Stimulated activated CD8-positive, alpha-beta memory T cell treated with anti-CD3 and anti-CD28 coated beads, Interleukin-7, amount 100 ng/mL, for 1 hour (primary cell): ENCODE measurements at places on chromosomes 6 and 20.
A peak's percentile ranks its signal among the peaks of the same experiment; 100 is the strongest.

DNA sequence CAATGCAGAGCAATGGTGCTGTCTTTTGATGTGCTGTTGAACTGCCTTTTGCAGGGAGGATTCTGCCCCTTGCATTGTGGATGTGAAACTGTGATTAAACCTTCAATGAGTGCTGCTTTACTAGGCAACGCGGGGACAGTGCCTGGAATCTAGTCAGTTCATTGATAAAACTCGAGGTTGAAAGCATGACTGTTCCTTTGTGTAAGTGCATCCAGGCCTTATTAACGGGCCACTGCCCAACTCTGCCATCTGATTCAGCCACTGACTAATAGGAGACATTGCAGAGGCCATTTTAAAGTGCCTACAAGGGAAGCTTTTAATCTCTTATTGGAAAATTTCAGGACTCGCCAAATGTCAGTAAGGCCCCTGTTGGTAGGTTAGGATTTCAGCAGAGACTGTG lies 49.3 kb downstream of the SLC35F1 start:
- DNase-seq, result no peak

- DNase-seq, result peak; percentile 6
Measured at GRCh38 chr6:170516783-170517616, 36.1 kb downstream of the PSMB1 start.

DNA sequence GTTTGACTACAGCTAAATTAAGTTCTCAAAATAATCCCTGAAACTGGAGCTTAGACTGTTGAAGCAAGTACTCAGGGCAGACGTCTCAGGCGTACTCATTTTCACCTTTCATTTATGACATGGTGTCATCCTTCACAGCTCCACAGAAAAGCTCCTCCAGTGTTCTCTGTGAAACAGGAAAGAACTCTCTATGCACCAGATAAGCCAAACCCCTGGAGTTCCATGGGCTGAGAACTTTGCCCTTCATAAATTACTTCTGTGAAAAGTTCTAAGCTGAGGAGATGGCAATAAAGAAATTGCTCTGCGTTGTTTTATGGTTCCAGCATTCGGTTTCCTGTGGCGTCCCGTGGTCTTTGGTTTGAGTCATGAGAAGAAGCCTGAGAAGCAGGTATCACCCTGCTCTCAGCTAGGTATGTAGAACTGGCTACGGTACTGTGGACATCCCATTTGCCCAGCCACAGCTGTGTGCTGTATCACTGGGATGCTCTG lies 20.2 kb upstream of the RREB1 start:
- no peak for DNase-seq

DNA sequence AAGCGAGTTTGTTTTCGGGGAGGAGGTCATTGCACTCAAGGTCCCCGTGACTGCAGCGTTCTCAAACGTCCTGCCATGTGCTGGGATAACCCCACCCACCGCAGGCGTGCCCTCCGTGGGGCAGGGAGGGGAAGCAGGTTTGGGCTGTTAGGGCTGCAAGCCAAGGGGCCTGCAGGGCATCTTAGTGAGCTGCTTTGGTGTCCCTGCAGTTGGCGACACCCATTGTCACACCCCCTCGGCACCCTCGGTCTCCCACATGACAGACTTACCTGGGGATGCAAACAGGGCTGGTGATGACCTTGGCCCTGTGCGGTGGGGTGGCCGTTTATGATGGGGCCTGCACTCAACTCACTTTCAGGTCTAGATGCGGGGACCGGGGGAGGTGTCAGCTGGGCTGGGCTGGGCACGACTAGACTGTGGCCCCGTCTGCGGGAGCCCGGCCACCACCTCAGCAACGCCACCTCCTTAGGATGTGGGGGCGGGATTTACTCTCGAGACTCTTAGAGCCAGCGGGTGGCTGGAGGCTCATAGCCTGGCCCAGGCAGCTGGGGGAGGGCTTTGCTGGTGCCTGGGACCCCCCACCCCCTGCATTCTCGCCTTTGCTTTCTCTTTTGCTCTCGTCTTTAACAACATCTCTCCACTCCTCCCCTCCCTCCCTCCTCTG lies 6.5 kb upstream of the GATA5 start:
- no peak for DNase-seq

GRCh38 chr6:137266309-137266586 lies 47.1 kb upstream of the IFNGR1 start:
- no peak for DNase-seq

- no peak for DNase-seq
Measured at GRCh38 chr20:60491051-60491581, 532.9 kb downstream of the CDH26 start.

DNA sequence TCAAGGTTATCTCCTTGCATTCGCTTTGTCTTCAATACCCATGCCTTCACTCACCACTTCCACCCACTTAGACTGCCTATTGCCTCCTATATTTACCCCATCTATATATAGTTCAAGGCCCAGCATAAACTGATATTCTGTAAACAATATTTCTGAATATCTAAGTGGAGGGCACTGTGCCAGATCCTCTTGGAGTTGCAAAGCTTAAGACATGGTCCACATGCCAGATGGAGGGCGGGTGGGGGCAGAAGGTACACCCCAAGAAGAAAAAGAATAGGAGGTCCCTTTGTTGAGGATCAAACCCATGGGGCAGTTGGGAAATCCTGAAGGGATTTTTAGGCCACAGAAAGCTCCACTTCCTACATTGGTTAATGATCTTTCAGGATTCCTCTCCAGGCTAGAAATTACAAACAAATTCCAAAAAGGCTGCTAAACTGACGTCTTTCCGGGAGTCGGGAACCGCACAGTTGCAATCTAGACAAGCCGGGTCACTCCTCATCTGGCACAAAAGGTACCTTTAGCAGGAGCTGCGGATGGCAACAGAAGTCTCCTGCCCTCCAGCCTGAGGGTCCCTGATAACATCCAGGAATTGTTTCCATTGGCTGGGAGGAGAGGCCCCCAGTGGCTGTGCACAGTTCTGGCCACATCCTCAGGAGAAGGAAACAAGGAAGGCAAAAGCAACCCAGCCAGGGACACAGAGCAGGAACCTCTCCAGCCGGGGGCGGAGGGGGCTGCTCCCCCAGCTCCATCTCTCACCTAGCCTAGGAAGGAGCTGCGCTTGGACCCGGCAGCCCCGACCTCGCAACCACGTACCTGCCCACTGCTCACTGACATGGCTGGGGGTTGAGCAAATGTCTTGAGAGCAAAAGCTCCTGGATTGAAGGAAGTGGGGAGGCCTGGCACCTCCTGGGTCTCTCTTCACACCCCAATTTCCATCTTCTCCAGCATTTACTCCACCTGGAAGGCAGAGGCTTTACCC lies 5.9 kb upstream of the LPIN3 start:
- no peak for DNase-seq

GRCh38 chr6:91161246-91161645 lies 574.4 kb upstream of the MAP3K7 start:
- no peak for DNase-seq

GRCh38 chr6:161152907-161153662 lies 120.8 kb downstream of the AGPAT4 start:
- no peak for DNase-seq

- no peak for DNase-seq
Measured at GRCh38 chr6:38172739-38173410, 353.3 kb downstream of the ZFAND3 start.

GRCh38 chr6:147040121-147040910 lies 163.9 kb upstream of the STXBP5 start:
- DNase-seq, result no peak

GRCh38 chr6:111808493-111808892 lies 64.8 kb downstream of the FYN start:
- no peak for DNase-seq

DNA sequence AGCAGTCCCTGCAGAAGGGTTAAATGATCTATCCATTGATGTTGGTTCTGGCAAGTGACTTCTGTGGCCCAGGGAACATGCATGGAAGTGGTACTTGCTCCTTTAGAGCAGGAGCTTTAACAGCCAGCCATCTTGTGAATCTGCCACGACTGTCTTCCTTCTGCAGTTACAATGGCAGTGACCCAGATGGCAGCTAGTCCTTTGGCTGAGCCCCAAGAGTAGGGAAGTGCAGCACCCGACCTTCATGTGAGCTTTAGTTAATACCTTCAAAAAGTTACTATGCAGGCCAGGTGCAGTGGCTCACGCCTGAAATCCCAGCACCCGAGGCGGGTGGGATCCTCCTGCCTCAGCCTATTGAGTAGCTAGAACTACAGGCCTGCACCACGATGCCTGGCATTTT lies 66.4 kb downstream of the POPDC3 start:
- no peak for DNase-seq

- no peak for DNase-seq
Measured at GRCh38 chr20:63363981-63364561, 2.9 kb upstream of the CHRNA4 start.

GRCh38 chr6:167968091-167968490 lies 29.4 kb upstream of the KIF25 start:
- no peak for DNase-seq

DNA sequence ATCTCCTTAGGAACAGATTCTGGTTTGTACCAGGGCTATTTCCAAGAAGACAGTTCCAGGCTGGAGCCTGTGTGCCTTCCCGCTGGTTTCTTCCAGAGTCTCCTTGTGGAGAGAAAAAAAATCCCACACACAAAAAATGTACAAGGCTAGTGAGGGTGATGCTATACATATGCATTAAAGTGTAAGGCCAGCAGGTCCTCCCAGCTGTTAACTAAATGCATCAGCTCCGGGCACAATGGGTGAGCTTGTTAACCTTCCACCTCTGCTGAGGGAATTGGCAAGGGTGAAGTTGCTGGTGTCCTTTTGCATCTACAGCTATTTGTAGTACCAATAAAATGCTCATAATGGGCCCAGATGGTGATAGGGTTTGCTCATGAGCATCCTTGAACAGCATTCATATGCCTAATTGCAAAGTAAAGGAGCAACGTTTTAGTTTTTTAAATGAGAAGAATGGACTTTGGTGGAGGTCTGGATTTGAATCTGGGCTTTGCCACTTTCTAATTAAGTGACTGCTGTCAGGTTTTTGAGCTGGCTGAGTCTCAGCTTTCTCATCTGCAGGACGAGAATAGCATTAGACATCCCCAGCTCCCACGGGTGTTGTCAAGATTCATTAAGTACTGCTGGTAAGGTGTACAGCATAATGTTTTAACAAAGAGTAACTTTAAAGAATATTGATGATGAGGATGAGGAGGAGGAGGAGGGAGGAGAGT lies 361.8 kb downstream of the QKI start:
- DNase-seq, result no peak

GRCh38 chr20:39282619-39283092 lies 320.5 kb downstream of the DHX35 start:
- DNase-seq, result no peak

DNA sequence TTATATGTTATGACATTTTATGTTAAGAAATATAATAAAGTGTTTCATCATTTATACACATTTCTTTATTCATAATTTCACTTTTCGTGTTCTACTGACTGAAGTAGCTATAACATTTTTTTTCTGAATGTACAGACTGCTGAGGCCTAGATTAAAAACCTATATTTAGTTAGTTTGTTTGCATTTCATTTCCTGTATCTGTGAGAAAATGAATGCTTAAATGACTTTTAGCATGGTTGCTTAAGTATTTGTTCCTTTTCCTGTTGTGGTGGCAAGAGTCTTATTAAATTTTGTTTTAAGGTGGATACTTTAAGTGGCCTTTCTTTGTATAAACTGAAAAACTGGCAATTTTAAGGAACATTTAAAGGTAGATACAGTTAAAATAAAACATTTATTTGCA lies 779.7 kb upstream of the MAN1A1 start:
- no peak for DNase-seq

GRCh38 chr6:149213829-149214228 lies 103.7 kb upstream of the TAB2 start:
- no peak for DNase-seq

DNA sequence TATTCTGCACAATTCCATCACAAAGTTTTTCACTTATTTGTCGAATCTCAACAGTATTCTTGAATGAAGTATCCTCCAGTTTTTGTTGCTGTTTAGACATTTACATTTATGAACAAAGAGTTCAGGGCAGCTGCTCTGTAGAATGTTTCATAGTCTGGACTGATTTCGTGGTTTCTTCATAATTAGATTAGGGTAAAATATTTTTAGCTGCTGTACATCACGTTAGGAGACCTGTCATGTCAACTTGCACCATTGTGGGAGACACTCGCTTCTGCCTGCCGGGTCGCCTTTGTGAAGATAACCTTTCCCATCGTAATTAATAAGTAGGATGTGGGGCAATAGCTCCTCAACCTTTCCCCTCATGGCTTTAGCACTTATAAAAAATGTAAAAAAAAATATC lies 27.5 kb upstream of the RPS6KA2 start:
- no peak for DNase-seq

- DNase-seq, result no peak
Measured at GRCh38 chr6:138226700-138227315, 8.5 kb upstream of the PBOV1 start.

DNA sequence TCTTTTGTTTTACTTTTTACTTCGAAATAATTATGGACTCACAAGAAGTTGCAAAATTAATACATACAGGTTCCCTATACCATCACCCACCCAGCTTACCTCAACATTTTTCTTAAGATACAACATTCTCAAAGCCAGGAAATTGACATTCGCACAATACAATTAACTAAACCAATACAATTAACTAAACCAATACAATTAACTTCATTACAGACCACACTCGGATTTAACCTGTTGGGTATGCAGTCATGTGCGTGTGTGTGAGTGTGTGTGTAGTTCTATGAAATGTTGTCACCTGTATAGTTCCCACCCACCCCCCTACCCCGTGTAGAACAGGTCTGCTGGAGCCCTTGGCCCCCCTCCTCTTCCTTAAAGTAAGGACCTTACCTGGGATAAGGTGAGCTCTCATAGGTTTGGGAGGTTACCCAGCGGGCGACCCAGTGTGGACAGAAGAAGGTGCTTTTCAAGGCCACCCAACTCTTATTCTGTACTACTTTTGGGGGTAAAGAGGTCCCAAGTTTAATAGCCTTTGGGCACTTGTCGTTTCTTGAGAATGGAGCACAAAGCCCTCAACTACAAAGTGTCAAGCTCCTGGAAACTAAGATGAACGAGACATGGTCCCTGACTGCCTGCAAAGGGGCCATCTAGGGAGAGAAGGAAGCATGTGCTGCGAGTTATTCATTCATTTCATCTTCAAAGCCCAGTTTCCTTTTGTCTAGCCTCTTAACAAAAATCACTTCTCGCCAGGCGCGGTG lies 544 bp upstream of the STK38 start:
- DNase-seq, result no peak

DNA sequence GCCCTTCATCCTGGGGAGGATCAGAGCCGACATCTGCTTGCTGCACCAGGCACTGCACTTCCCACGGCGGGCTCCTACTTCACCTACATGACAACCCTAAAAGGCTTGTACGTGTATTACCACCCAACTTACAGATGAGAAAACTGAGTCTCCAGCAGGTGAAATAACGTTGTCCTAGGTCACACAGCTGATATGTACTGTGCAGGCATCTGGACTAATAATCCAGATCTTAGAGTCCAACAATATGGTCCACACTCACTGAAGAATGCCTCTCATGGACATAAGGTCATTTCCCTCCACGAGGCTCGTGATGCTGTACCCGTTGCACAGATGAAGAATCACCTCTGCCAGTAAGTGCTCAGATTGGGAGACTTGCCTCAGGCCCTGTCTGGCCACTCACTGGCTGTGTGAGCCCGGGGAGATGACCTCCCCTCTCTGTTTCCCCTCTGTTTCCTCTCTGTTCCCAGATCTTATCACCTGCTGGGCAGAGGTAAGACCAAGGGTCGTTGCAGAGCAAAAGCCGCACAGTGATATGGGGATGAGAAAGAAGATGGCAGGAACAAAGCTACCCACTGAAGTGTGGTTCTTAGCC lies 32.1 kb downstream of the TGM2 start:
- DNase-seq, result no peak

- DNase-seq, result no peak
Measured at GRCh38 chr20:59807909-59808728, 125.3 kb downstream of the SYCP2 start.

- DNase-seq, result no peak
Measured at GRCh38 chr20:23032056-23032749, 2.9 kb upstream of the SSTR4 start.

- no peak for DNase-seq
Measured at GRCh38 chr6:83511901-83512681, at the start of gene PRSS35. Gene PRSS35 (plus strand): TSS chr6:83512534. CDS start chr6:83523442, 10,908 bp downstream.
